ENCODE measurements at places on chromosomes 16 and 17.

DNA sequence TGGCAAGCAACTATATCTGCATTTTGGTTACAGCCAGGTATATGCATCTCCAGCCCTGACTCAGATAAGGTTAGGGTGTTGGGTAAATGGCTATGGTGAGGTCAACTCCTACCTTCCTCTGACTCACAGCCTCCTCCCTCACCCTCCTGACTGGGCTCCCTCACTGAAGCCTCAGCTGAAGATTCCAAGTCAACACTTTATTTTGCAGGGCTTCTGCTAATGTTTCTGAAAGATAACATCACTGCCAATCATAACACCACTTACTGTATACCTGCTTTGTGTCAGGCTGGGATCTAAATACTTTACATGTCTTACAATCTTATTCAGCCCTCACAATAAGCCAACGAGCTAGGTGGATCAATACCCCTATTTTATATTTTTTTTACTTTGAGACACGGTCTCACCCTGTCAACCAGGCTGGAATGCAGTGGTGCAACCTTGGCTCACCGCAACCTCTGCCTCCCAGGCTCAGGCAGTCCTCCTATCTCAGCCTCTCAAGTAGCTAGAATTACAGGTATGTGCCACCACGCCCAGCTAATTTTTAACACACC, 47.8 kb upstream of the GCSH start:
- DNase-seq = no peak

- no peak for DNase-seq
Measured at GRCh38 chr16:65704866-65705265, 583.0 kb upstream of the CDH11 start.

GRCh38 chr16:70267516-70267915, 15.8 kb upstream of the EXOSC6 start:
- DNase-seq = no peak

DNA sequence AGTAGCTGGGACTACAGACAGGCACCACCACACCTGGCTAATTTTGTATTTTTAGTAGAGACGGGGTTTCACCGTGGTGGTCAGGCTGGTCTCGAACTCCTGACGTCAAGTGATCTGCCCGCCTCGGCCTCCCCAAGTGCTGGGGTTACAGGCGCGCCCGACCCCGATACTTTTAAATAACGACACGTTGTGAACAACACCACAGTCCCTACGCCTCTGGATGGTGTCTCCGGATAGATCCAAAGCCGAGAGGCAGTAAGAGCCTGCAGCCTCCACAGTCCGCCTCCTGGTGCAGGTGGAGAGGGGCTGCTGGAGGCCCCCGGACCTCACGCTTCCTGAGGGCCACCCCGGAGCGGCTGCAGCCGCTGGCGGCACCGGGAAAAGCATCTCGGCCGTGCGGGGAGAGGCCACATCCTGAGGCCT, 741 bp upstream of the TLCD3A start:
- no peak for DNase-seq

GRCh38 chr16:76371441-76371840, 94.2 kb downstream of the CNTNAP4 start:
- no peak for DNase-seq

DNA sequence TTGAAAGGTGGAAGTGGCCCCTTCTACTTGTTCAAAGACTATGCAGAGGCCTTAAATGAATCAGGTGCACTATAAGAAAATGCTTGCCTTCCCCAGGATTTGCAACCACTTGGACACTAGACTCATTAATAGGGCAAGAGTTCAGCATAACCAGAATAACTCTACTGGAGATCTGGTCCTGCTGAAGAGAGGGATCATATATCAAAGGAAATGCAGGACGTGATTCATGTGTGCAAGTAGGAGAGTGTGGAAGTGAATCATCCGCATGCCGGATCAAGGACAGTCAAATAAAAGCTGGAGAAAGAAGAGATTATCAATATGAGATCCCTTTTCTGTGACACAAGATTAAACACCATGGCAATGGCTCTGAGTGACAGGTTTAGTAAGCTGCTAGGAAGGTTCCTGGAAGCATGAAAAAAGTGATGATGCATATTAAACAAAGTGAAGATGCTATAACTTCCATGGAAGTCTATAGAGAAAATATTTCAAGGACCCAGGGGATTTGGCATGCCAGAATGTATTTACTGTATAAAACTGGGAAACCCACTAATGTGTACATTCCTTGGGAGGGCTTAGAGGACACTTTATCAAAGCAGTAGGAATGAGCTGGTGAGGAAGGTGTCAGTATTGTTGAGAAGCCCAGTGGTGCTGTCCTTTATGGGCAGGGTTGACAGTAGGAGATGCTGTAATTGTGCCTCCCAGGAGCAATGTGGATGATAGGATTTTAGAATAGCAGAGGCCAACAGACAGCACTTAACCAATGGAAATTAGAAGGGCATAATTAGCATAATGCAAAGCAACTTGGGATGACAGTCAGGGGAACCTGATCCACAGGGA, 133.1 kb downstream of the ABCA8 start:
- no peak for DNase-seq

All from dorsolateral prefrontal cortex (tissue), 122 donors.